ENCODE measurements at places on chromosomes 1 and 21. TPM values are rescaled to one million over a fixed set of nuclear protein-coding genes. Genes with fewer than 3 reads are reported as not detected.

Gene ENAH
- total RNA-seq: 112 TPM

GRCh38 chr21:30580132-30580531, 10.1 kb downstream of the KRTAP22-2 start:
- DNase-seq: no peak

Gene C2CD4D
- not detected for total RNA-seq

DNA sequence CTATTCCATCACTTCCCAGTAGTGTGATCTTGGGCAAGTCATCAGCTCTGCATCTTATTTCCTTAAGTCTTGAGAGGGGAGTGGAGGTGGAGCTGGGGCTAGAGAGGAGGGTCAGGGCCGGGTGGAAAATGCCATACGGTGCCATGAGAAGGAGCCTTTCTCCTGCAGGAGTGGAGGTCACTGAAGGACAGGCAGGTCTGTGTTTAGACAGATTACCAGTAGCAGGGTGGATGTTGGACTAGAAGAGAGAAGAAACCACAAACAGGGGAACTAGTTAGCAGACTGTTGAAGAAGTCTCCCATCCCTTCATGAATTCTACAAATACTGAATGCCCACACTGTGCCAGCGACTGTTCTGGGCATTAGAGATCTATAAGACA, 13.9 kb upstream of the CPT2 start:
- no peak for DNase-seq

DNA sequence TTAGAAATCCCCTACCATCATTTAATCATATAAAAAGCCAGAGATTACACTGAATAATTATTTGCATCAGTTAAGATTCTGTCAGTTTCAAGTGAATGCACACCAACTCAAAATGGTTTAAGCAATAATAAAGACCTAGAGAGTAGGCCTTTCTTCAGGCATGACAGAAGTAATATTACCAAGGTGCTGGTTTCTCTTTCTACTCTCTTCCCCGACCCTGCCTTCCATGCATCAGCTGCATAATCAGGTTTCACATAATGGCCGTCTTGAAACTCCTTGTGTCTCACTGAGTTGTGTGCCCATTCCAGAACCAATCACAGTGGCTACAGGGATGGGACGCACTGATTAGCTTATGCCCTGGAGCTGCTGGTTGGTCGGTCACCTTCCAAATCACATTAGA, 103.5 kb upstream of the SERTAD4 start:
- DNase-seq: no peak

Gene RRP15
- total RNA-seq: 27.4 TPM

Gene CBR1
- 44.8 TPM for total RNA-seq

Gene PLEKHM2
- 131 TPM for total RNA-seq

- no peak for DNase-seq
Measured at GRCh38 chr1:242004751-242005495, 6.0 kb upstream of the MAP1LC3C start.

DNA sequence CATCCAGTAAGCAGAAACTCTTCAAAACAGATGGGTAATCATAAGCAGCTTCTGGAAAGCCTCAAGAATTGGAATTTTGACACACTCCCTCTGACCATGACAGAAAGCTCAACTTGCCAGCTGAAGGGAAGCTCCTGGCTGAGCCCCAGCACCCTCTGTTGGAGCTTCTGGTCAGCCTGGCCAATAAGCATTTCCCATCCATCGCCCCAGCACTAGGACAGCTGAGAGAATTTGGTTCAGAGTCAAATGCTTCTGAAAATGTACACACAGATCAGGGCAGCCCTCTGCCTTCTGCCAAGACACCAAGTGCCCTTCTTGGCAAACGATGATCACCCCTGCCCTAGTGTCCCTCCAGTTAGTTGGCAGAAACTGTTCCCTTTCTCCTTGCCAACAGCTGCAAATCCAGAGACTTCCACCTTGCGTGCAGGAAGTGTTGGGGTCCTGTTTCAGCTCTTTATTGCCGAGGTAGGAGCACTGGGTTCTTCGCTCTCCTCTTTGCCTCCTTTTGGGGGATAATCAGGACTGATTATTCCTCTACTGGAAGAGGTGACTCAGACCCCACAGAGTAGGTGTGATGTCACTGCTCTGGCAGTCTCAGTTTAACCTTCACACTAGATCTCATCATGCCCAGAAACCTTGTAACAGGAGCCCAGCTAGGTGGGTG, 11.9 kb downstream of the PIGV start:
- DNase-seq: peak; percentile 51

DNA sequence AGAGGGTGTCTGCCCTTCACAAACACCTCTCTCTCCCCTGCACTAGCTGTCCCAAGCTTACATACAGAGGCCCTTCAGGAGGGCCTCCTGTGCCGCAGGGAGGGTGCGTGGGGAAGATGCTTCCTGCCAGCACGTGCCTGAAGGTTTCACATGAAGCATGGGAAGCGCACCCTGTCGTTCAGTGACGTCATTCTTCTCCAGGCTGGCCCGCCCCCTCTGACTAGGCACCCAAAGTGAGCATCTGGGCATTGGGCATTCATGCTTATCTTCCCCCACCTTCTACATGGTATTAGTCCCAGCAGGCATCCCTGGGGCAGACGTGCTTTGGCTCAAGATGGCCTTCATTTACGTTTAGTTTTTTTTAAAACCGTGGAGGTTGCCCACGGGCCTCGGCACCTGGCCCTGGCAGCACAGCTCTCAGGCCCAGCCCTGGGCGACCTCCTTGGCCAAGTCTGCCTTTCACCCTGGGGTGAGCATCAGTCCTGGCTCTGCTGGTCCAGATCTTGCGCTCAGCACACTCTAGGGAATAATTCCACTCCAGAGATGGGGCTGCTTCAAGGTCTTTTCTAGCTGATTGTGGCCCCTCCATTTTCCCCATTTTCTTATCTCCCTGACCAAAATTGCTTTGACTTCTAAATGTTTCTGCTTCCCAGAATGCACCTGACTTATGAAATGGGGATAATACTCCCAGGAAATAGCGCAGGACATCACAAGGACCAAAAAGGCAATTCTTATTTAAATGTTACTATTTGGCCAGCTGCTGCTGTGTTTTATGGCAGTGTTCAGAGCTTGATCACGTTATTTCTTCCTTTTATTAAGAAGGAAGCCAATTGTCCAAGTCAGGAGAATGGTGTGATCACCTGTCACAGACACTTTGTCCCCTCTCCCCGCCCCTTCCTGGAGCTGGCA, 6.1 kb downstream of the NPPA start:
- DNase-seq: no peak

Measured in gastrocnemius medialis (tissue), 4 donors.